ENCODE measurements at places on chromosomes 16 and 17.
A peak's percentile ranks its signal among the peaks of the same experiment; 100 is the strongest.

DNA sequence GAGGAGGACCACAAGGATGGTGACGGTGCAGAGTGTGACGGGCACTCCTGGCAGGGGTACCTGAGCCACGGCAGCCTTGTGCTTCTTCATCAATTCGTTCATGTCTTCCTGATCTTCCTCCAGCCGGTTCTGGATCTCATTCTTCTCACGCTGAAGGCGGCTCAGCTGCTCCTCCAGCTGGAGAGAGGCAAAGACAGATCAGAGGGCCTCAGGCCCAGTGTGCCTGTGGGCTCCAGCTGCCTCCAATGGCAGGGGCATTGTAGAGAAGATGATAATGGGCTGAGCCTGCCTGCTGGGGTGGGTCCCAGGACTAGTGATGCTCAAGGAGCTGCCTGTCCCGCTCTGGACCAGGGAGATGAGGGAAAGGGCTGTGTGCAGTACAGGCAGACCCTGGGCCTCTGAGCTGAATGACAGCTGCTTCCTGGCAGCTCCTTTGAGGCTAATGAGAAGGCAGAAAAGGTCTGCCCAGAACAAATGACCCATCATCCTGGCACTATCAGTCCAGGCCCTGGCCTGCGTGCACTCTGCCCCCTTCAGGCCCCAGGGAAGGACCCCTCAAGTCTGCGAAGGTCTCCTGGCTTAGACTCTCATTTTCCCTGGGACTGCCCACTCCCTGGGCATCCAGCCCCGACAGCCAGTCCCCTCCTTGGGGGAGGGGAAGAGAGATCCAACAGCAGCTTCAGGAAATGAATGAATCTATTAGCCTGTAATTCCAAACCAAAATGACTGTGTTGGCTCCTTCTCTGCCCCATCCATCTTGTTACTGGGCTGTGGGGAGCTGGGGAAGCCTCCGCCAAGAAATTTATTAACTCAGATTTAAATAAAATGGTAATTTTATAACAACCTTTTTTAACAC is 48.0 kb downstream of the PIPOX start:
- DNase-seq: no peak

DNA sequence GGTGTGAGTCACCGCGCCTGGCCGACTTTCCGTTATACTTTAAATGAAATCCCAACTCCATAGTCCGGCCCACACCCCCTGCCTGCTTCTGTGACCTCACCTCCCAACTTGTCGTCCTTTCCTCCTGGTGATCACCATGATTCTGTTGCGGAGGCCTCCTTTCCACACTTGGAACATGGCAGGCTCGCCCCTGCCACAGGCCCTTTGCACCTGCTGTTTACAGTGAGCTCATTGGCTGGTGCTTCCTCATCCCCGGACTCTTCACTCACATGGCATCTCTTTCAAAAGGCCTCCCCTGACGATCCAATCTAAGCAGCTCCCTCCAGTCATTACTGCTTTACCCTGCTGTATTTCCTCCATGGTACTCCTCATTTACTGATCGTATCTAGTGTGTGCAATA is 64.6 kb downstream of the RAP1GAP2 start:
- DNase-seq: no peak

DNA sequence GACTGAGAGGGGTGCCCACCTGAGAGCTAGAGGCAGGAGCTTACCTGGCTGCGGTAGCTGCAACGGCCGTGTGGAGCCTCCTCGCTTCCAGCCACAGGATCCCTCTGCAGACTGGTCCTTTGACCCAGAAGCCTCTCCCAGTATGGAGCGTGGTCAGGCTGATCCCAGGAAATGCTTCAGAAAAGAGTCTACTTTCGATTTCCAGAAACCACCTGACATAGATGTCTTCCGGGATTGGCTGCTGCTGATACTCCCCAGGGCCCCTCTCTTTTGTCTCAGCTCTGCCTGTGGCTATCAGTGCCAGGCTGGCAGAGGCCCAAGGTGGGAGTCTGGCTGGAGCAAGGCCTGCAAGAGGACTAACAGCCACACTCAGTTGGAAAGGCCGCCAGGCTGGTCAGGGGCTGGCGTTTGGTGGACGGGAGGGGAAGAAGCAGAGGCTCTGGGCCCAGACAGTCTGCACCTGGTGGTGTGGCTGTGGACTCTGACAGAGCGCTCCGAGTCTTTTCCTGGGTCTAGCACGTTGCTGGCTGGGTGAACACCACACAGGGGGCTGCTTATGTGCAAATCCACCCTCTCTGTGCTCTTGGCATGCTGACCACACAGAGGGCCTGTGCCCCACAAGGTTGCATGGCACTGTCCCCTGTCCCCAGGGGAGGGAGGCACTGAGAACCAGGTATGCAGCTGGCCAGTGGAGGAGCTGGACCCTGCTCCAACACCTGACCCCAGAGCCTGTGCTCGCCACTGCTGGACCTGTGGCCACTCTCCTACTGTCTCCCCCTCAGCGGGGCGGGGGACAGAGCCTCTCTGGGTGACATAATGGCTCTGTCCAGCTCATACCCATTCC is at the start of gene LGALS3BP:
TSS of gene LGALS3BP (minus strand) at position 144 of the 844 bp plus-strand sequence. CDS start 2,732 bp downstream, outside the sequence.
- peak; percentile 63 for DNase-seq

GRCh38 chr17:50100921-50101345 is 5.8 kb downstream of the PDK2 start:
- DNase-seq: no peak

DNA sequence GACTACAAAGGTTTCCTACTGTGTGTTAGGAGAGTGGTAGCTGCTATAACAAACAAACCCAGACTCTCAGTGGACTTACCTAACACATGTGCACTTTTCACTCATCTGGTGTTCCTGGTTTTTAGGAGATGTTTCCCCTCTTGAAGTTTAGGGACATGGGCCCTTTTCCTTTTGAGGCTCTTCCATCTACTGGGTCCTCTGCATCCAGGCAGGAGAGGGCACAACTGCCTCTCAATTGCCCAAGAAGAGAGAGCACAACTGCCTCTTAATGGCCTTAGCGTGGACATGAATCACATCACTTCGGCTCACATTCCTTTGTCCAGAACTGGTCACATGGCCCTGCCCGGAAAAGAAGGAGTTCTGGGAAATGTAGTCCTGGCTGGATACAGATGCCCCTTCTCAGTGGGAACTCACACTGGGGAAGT is 9.8 kb upstream of the TNRC6C start:
- peak; percentile 49 for DNase-seq

DNA sequence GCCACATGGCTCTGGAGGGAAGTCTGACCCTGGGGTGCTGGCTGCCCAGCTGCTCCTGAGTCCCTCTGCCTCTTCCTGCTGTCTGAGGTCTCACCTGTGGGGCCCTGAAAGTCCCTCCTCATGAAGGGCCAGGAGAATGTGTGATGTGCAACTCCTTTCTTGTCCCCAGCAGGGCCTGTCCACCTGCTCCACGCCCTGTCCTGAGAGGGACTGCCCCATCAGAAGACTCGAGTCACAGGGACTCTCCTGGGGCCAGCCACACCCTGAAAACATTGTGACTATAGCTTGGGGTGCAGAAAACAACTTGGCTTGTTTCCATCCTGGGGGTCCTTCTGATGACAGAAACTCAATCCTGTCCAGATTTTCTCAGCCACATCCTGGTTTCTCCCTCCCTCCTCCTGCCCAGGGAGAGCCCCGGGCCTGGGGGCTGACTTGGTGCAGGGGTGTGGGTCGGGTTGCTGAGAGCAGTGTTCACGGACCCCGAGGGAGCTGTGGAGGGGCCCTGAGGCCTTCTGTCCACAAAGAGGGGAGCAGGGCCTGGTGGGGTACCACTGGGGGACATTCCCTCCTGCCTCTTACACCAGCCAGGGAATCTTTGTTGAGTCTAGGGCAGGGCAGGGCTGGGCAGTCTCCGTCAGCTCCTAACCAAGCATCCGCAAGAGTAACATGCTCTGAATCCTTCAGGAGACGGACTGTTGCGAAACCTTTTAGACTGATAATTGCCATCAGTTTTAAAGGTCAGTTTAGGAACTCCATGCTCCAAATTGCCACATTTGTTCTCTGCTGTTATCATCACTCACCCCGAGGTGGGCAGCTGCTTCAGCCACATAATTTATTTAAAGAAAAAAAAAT is 45.9 kb downstream of the NT5M start:
- DNase-seq: no peak

DNA sequence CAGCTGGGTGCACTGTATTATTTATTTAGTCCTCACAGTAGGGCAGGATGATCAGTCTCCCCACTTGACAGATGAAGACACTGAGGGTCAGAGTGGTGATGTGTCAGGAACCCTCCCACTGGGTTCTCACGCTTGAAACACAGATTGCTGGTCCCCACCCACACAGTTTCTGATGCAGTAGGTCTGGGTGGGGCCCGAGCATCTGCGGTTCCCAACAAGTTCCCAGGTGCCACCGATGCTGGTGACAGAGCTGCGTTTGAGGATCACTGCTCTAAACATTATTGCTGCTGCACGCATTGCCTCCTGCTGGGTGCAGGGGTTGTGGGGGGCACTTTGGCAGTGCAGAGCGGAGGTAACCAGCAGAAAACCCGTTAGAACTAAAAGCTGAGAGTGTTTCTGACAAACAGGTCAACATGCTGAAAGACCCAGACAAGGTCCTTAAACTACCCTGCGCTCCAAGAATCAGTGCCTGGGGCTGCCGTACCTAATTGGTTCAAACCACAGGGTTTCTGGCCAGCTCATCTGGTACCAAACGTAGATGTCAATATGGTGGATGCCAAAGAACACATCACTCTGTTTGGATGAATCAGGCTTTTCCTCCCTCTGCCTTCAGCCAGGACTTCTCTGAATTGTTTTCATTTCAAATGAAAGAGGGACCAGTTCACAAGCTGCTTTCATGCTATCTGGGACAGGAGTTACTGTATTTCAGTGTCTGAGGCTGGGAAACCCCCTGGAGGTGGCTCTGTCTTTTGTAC is 76.0 kb downstream of the ABCC1 start:
- peak; percentile 85 for DNase-seq

Data from mammary epithelial cell (primary cell).